ENCODE measurements at places on chromosomes 3 and 15. TPM values are rescaled to one million over a fixed set of nuclear protein-coding genes. Genes with fewer than 3 reads are reported as not detected.

Gene CLDN18
- total RNA-seq = 0.08 TPM

Gene CTXN2
- 0.05 TPM for total RNA-seq

Gene PARP15
- total RNA-seq = 0.21 TPM

Gene CHL1
- not detected for total RNA-seq

Gene ALS2CL
- 2.7 TPM for total RNA-seq
